ENCODE measurements at places on chromosomes 6 and 20.

DNA sequence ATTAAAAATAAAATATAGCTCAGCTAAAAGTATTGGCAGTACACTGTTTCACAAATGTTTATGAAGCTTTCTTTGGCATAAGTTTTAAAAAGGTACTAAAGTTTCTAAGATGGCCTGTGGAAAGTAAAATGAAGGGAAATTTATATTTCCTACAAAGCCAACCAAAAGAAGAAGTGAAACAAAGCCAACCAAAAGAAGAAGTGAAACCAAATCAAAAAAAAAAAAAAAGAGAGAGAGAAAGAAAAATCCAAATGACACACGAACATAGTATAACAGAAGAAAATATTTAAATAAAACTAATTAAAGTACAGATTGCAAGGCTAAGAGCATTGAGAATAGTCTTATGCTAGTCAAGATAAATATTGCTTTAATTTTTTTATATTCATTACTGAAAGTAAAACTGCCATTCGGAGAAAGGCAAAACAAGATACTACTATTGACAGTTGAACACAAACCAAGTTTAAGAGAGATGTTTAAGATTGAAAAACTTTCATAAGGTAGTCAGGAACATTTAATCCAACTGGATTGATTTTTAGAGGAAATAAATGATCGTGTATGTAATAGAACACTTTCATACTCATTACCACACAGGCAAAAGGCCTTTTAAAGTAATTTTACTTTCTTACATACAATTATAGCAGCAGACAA is 12.8 kb upstream of the KHDRBS2 start:
- DNase-seq, result no peak

DNA sequence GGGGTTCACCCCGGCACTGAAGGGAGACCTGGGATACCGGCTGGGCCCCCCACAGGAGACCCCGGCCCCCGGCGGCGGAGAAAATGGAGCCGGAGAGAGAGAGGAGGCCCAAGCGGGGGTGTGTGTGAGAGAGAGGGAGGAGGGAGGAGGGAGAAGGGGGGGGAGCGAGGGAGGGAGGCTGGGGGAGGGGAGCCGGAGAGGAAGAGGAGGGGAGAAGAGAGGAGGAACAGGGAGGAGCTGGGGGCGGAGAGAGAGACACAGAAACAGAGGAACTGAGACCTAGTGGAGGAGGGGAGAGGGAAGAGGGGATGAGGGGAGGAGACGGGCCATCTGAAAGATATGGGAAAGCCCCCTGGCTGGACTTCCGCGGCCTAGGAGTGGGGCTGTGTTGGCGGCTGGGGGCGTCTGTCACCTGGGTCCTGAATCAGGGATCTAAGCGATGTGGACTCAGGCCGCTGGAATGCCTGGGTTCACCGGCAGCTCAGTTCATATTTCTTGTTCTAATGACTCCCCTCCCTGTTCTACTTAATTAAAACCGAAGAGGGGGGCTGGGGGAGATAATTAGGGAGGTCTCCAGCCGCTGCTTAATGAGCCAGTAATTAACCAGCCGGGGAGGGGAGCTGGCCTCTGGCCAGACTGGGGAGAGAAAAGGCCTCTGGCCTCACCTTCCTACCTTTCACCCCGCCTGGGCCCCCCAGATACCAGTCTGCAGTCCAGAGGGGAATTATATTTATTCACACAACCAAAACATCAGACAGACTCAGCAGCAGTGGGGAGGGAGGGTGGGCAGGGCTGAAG is at the start of gene PBX2:
TSS of gene PBX2 (minus strand) at position 149 of the 798 bp plus-strand sequence. CDS start 287 bp downstream, outside the sequence.
- peak; percentile 55 for DNase-seq

DNA sequence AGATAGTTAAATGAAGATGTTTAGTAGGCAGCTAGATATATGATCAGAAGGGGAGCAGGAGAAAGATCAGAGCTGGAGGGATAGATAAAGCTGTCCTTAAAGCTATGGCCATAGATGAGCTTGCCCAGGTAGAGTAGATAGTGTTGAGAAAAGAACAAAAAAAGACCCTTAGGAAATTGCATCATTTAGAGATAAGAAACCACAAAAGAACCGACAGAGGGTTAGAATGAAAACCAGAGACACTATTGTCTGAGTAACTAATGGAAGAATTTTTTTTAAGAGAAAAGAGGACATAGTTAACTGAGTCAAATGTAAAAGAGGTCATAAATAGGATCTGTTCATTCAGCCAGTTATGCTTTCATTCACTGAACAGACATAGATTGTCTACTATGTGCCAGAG is 101.8 kb downstream of the TNFAIP3 start:
- DNase-seq, result no peak

- DNase-seq, result no peak
These were observed 1197.7 kb upstream of the CITED2 start for GRCh38 chr6:140572129-140572528.

- DNase-seq, result no peak
These were observed 982.1 kb upstream of the SLC35B3 start for GRCh38 chr6:9417400-9417799.

DNA sequence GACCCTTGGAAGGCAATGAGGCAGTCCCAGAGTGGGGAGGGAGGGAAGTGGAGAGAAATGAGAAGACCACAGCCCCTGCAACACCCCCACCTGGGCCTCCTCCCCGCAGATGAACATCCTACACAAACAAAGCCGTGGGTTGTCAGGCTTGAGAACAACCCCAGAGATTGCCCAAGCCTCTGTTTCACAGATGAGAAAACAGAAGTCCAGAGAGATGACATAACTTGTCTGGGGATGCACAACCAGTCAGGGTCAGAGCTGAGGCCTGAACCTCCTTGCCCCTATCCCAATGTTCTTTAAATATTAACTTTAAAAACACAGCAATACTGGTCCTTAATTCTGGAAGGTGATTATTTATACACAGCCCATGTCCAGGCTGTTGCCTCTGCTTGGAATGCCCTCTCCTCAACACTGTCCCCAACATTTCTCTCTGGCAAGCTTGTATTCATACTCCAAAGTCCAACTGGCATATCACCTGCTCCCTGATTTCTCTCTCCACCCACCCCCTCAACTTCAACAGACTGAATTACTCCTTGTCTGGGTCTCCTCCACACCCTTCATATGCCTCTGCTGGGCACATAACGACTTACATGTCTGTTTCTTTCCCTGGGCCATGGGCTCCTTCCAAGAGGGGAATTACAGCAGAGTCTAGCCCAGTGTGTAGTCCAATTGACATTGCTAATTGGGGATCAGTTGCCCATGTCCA is 135.5 kb upstream of the LRFN2 start:
- DNase-seq, result no peak

DNA sequence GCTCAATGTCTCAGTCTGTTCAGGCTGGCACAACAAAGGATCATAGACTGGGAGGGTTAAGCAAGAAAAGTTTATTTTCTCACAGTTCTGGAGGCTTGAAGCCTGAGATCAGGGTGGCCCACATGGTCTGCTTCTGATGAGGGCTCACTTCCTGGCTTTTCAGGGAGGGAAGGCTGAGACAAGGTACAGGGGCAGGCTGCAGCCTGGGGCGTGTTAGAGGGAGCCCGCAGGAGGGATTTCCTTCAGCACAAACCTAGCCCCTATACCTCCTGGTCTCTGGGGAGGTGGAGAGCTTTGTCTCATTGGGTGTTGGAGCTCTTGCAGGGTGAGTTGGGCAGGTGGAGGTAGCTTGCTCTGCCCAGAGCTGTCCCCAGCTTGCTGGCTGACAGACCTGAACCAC is 81.1 kb upstream of the GPR6 start:
- DNase-seq, result no peak

DNA sequence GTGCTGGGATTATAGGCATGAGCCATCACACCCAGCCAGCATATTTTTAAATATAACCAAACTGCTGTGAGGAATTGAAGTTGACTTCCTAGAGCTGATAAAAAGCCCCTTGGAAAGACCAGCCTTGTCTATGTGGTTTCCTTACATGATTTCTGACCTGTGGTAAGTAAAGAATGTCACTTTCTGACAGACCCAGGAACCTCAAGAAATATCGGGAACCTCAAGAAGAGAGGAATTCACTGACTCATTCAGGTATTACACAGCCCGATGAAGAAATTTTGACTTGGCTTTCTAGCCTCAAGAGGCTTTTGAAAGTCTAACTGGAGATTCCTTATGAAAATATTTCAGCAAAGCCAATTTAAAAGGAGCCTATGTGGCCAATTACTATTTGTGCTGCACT is 71.8 kb downstream of the FOXF2 start:
- DNase-seq, result no peak

GRCh38 chr6:151091571-151091970 is 148.2 kb upstream of the AKAP12 start:
- no peak for DNase-seq

DNA sequence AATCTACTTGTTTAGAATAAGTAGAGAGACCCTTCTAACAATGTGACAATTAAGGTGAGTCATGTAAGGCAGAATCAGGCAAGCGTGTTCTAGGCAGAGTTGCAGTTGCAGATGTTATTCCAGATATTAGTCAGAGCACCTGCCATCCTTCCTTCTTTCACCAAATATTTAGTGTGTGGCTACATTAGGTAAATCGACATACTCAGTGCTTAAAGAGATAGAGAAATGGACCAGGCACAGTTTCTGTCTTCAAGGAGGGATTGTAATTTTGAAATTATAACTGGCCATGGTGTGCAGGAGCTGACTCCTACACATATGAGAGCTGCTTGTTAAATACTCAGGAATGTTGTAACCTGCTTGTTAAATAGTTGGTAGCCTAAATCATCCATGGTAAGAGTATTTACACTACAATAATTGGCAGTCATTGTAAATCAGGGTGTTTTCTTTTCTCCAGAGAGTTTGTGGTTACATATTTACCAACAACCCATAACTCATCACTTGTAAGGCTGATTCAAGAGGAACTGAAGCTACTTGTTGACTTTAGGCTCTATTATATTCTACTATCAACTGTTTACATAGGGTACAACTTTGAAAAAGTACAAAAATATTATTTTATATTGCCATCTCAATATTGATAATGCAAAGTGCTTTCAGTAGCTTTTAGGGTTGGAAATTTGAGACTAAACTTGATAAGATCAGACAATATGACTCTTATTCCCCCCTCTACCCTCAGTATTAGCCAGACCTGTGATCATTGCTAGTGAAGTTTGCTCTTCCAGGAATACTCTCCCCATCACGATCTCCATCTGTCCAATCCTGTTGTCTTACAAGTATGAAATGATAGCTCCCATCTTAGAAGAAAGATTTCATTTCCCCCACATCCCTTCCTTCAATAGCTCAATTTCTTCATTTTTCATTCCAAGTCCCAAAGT is 607.1 kb downstream of the COL12A1 start:
- no peak for DNase-seq

GRCh38 chr6:116166369-116166768 is 40.4 kb upstream of the COL10A1 start:
- DNase-seq, result no peak

DNA sequence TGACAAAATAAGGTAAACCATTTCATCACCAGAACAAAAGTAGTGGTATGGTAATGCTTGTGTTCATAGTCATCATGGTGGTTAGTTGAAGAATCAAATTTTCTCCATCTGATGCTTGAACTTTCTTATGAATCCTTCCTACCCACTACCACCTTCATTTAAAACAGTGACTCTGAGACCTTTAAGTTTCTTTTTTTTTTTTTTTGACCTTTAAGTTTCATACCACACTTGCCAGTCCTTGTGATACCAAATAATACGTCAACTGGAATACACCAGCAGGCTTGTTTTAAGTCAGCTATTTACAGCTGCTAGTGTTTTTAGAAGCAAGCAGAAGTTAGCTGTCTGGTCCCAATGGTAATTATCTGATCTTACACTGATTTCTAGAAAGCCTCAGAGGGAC is 413.4 kb upstream of the SOX4 start:
- DNase-seq, result no peak

GRCh38 chr20:4809707-4810106 is 88.0 kb downstream of the PRND start:
- DNase-seq, result no peak

- no peak for DNase-seq
These were observed 118.9 kb downstream of the SAMD5 start for GRCh38 chr6:147627411-147627810.

GRCh38 chr6:46972531-46972930 is 50.8 kb upstream of the ADGRF5 start:
- no peak for DNase-seq

DNA sequence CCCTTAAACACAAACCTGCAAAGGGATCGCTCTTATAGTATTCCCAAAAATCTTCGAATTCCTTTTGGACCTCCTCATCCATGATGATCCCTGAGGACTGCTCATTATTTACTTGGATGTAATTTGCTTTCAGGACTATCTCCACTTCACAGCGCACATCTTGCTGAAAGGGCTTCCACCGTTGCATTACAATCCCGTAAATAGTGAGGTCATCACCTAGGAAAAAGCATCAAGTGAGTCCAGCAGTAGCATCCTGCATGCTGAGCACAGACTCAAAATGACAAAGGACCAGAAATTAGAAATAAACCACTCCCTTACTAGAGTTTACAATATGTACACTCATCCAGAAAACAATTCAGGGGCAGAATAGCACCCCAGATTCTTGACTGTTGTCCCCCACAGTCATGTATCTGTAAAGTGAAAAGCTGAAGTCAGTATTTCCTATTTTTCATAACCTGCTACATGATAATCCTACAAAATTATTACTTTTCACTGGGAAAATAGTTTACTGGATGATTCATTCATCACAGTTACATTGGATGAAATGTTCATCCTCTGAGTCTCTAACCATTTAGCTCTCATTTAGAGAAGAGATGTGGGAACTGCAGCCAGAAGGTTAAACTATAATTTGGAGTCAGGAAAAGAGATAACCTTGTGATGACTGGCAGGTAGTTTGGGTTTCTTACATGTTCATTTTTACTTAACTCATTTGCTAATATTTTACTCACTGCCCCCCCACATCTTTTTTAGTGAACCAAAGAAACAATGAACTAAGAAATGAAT is 17.2 kb downstream of the MCM9 start:
- DNase-seq, result no peak

DNA sequence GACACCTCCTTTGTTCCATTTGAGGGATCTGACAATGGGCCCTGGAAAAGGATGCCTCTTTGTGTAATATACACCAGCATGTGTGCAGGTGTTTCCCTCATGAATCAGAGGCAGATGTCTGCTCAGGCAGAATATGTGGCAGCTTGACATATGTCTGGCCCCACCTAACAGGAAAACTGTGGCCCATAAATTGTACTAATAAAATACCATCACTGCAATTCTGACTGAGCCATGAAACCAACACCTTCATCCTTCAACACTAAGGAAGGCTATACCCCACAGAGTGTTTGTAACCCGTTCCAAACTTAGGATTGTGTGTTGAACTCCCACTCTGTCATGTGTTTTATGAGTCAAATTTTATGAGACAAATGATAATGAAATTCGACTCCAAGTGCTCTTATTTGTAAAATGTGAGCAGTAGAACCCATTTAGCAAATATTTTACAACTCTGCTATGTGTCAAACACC is 22.7 kb downstream of the LAMA4 start:
- no peak for DNase-seq

Measured in stimulated activated CD8-positive, alpha-beta memory T cell treated with anti-CD3 and anti-CD28 coated beads, Interleukin-7, amount 100 ng/mL, for 1 hour (primary cell).